Esophagus squamous epithelium (tissue), 5 donors: ENCODE measurements at places on chromosomes 16 and 17.

DNA sequence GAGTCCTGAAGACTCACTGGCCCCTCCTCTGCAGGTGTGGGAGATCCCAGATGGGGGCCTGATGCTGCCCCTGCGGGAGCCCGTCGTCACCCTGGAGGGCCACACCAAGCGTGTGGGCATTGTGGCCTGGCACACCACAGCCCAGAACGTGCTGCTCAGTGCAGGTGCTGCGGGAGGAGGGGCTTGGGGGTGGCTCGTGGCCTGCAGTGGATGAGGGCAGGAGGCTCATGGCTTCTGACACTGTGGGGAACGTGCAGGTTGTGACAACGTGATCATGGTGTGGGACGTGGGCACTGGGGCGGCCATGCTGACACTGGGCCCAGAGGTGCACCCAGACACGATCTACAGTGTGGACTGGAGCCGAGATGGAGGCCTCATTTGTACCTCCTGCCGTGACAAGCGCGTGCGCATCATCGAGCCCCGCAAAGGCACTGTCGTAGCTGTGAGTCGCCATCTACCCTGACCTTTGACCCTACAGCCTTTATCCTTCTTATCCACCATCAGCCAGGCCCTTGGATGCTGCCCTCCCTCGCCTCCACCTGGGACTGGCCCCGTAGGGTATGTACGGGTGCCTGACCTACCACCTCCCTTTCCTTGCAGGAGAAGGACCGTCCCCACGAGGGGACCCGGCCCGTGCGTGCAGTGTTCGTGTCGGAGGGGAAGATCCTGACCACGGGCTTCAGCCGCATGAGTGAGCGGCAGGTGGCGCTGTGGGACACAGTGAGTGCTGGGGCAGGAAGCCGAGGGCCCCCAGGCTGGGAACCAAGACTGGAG, 3.6 kb downstream of the CORO1A start:
- DNase-seq: no peak

DNA sequence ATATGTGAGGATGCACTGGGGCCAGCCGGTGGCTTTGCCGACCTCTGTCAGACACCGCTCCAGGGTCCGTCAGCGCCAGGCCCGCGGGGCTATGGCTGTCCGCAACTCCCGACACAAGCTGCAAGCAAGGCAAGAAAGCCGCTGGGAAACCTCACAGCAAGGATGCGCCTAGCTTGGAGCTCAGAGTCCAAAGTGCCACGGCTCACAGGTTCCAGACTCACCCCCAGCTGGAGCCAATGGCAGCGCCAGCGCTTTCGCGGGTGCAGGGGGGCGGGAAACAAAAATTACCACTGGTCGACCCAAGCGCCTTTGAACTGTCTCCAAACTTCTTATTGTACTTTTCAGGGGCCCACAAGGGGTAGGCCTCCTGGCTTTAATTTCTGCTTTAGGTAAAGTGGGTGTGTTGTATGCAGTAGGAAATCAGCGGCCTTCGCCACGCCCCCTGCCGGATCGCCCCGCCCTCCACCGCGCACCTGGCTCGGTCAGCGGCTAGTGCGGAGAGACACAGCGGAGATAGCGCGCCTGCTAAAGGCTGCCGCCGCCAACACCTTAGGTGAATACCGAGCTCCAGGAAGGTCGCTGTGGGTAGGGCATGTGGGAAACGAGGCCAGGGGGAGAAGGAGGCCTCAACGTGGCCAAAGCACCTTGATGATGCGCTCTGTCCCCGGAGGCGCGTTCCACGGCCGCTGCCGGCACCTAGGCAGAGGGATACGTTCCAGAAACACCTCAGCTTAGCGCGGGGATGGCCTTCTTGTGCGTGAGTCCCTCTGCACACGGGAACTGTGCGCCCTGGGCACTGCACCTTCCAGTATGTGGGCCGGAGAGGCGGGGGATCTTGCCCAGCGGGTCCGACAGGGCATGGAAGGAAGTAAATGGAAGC, 61.0 kb upstream of the RBL2 start:
- no peak for DNase-seq

- DNase-seq: no peak
Observed at GRCh38 chr17:79090443-79091225, 16.0 kb downstream of the ENGASE start.

DNA sequence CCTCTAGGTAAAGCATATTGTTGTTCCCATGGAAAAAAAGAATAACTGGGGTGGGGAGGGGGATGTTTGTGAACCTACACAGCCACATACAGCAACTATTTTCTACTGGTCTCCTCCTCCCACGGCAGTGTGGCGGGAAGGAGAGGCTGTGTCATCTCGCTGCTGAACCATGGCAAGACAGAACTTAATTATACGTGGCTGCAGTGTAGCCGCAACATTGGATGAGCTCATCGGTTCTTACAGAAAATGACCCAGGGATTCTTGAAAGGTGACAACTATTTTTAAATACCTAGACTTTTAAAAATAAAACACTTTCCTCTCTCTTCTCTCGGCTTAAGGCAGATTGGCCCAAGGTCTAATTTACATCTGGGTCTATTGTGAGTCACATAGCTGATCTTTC, 19.8 kb upstream of the TEKT3 start:
- no peak for DNase-seq

DNA sequence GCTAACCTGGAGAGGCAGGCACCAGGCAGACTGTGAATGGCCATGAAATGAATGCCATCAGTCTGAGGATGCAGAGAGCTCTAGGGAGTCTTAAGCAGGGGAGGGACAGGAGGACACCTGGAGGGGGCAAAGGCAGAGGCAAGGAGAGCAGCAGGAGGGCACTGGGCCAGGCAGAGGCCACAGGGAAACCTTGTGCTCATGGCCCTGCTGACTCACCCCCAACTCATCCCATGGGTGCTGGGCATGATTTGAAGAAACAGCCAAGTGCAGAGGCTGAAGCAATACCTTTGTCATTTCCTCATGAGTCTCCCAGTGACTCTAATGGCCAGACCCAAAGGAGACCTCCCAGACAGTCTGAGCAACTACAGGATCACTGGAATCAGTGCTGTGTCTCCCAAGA, 141.4 kb downstream of the TMEM132E start:
- no peak for DNase-seq

DNA sequence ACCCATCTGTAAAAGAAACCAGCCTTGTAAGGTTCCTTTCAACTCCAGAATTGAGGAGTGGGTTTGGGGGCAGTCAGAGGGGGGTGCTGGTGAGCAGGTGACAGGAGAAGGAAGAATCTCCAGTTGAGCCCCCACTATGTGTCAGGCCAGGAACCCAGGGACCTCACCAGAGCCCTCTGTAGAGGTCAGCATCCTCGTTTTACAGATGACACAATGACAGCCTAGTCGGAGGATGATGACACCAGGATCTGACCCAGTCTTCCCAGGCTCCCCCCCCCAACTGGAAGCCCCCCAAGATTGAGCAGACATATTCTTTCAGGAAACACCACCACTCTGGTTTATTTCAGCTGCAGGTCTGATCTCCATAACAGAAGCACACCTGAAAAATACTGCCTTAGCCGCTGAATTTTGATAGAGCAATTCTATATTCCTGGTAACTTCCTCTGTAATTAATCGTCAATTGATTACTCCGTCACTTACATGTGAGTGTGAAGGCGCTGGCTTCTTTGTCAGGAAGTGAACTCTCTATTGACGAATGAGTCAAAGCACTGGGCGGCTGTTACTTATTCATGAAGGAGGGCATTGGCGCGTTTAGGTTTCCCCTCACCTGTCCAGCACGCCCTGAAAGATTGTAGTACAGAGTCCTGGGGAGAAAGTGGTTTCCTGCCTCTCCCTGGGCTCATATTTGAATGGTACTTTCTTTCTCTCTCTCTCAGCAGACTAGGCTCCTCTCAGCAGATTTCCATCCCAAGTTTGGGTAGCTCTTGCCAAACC, 21.2 kb downstream of the SOCS3 start:
- no peak for DNase-seq

GRCh38 chr16:59305850-59306249, 571.7 kb upstream of the GOT2 start:
- DNase-seq: no peak

DNA sequence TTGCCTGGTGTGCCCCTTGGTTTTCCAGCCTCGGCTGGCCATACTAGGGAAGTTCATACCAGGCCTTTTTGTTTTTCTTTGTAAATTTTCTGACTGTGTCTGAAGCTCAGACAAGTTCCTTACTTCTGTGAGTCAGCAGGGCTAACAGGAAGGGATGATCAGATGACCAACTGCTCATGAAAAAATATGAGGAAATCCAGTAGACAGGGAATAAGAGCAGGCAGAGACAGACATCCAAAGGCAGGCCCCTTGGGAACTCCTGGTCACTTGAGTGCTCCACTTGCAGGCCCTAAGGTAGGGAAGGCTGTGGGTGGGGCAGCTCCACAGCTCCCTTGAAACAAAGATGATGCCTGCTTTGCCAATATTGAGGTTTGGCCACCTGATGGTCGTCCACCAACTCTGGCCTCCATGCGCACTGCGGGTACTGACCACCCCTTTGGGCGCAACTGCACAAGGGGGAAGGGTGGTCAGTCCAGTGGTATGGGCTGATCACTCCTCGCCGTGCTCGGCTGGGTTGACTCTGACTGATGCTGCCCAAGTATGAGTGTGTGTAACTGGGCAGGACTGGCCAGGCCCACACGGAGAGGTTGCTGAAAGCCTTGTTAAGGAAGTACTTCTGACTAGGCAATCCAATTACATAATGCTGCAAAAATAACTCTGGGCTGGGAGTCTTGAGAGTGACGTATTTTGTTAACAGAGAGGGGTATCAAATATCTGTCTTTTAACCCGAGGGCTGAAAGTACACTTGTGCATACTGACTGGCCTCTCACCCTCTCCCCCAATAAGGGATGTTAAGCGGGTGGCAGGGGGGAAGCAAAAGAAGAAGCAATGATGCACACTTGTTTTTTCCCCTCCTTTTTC, 20.8 kb upstream of the ZFHX3 start:
- no peak for DNase-seq

DNA sequence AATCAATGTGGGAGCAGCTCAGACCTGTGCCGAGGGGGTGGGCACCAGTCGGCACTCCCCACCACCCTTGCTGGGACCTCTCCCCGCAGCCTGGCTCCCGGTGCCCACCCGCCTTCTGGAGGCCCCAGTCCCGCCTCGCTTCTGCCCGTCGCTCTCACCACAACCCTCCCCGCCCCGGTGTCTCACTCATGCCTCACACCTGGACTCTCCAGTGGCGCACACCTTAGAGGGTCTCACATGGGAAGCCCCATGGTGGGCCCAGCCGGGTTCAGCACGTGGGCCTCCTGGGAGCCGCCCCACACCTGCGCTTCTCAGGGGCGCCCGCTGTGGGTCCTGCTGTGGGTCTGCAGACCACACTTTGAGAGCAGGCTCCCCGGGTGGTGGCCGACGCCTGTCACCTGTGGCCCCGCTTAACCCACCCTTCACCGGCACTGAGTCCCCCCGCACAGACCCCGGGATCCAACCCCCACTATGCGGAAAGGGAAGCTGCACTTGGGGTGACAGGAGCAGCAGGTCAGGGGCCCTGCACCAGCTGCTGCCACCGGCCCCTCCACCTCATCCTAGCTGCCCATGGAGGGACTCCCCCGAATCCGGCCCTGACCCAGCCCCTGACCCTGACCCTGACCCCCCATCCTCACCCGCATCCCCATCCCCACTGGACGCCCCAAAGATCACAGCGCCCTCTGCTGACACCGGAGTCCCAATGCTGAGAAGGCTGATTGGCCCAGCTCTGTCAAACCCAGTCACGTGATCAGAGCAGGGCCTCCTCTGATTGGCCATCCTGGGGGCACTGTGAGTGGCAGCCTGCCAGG, 27.4 kb upstream of the SLC38A10 start:
- no peak for DNase-seq

- no peak for DNase-seq
Observed at GRCh38 chr16:46721885-46722284, 26.3 kb downstream of the MYLK3 start.

DNA sequence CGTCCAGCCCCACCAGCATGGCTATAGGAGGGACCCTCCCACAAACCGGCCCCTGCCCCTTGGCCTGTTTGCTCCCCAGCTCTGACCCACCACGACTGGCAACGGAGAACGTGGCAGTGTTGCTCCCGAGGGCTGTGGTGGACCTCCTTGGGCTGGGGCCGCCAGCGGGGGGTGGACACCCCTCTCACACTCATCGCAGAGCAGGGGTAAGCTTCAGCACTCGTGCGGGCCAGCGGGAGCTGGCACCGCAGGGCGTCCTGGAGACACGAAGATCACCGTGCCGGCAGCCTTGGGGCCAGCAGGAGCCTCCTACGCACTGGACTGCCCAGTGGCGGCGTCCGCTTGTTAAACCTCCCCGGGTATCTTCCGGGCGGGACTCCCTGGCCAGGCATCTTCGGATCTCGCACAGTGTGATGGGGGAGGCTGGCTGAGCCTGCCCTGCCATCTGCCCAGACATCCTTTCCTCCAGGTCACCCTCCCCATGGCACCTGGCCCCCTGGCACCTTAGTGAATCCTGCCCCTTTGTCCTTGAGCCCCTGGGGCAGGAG, 53.5 kb downstream of the ABR start:
- DNase-seq: no peak

DNA sequence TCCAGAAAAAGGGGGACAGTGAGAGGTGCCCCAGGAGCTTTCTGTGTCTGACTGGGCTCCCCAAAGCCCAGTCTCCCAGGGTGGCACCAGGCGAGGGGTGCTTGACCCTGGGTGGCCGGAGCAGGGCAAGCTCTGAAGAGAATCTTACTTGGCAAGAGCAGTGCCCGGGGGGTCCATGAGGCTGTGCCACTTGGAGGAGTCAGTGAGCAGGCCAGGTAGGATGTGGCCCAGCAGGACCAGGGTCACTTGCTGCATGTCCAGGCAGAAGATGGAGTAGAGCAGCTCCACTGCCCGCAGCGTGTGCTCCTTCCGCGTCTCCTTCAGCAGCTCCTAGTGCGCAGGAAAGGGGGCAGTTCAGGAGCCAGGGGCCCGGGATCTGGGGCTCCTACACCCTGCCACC, 7.3 kb downstream of the CSF3 start:
- no peak for DNase-seq

DNA sequence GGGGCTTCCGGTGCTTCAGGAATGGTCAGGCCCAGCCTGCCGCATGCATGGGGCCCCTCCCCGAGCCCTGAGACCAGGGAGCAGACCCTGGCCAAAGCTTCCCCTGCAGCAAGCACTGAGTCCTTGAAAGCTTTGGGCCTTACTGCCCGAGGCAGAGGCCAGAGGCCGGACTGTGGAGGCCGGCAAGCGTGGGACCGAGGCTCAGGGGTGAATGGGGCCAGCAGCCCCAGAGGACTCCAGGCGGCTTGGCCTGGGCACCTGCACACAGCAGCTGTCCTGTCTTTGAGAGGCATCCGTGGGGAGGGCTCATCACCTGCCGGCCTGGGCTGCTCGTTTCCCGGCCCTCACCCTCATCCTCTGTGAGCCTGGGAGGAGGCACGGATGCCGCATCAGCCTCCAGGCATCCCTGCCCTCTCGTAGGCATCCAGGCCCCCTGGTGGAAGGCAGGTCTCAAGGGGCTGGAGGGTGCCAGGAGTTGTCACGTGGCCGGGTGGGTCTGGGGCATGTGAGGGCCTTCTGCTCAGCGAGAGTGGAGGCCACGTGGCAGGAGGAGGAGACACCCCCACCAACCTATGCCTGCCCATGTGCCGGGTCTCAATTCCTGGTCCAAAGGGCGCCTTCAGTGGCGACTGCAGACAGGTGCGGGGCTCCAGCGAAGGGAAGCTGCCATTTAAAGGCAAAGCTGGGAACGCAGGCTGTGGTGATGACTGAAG, 31.4 kb downstream of the CACNA1H start:
- DNase-seq: no peak
